ENCODE measurements at places on chromosomes 7 and 10.

DNA sequence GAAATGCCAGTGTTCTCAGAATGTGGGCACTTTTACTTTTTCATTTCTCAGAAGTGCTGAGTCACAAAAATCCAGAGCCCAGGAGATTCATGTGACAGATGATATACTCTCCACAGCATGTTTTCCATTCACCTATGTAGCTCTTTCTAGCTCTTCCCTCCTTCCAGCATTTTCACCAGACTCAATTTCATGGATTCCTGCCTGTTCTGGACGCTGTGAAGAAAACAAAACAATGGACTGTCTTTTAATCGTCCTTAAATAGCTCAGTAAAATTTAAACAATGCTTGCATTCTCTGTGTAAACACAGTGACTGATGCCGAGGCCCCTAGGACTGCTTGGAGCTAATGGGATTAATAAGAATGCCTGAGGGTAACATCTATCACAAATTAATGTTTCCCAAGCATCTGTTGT is 25.5 kb downstream of the ZNF713 start:
- no peak for DNase-seq

DNA sequence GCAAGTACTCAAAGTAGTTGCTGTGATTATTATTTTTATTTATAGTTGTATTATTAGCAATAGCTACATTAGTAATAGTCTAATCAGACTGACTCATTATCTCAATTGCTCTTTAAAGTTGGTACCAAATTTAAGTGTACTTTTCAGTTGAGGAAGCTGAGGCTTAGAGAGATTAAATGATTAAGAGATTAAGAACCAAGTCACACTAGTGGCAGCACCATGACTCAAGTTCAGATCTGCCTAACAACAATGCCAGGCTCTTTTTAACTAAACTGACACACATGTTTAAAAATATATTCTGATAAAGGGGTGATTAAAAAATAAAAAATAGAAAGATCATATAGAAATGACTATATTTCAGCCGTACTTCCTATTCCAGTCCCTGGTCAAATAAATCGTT is 42.0 kb downstream of the FZD1 start:
- DNase-seq: no peak

DNA sequence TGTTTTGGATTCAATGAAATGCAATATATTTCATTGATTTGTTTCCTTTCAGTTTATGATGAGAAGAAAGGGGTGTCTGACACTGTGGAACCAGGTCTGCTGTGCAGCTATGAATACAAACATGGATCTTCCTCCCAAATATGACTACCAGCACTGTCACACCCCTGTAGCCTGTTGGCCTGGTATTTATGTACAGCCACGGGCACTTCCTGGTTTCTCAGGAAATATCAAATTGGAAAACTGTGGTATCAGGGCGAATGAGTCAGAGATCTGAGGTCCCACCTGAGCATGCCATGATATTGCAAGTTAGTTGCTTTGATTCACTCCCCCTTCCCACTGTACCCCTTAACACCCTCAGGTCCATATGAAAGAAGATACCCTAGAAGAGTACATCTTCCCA is 87.8 kb downstream of the DNMBP start:
- no peak for DNase-seq

GRCh38 chr7:116148626-116149025 is 61.7 kb upstream of the TES start:
- no peak for DNase-seq

- no peak for DNase-seq
These were observed 154.3 kb downstream of the ZNF365 start for GRCh38 chr10:62528441-62528840.

- no peak for DNase-seq
These were observed 46.0 kb downstream of the ZNRF2 start for GRCh38 chr7:30330134-30331111.

GRCh38 chr10:10778959-10779358 is 238.7 kb upstream of the CELF2 start:
- no peak for DNase-seq

- peak; percentile 8 for DNase-seq
These were observed 7.1 kb downstream of the JAZF1 start for GRCh38 chr7:28173531-28173930.

GRCh38 chr7:18257711-18258110 is 230.1 kb upstream of the PRPS1L1 start:
- DNase-seq: no peak

Measured in anterior cingulate cortex (tissue), 58 donors.